Peyer's patch (tissue), 4 donors: ENCODE measurements at places on chromosomes 5 and 9.

DNA sequence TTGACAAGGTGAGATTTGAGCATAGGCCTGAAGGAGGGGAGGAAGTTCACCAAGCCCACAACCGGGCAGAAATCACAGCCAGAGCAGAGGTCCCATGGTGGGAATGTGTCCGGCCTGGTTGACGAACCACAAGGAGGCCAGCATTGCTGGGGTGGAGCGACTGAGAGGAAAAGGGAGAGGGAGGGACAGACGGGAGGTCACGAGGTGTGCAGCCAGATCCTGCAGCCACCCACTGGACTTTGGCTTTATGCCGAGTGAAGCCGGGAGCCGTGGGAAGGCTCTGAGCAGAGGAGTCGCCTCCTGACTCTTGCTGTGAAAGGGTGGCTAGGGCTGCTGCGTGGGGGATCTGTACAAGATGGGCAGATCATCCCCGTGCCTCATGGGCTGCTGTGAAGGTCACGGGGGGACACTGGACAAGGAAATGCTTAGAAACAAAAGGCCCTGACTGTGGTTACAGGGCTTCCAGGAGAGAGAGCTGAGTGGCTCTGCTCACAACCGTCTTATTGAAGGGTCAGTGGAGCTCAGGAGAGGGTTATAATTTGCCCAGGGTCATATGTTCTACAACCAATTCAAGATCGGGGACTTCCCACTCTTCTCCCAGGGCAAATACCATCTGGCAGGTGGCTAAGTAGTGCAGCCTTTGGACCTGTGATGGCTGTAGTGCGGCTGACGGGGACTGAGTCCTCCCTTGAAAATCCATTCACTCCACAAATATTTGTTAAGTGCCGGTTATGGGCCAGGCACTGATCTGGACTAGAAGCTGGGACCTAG lies 15.6 kb upstream of the CD74 start:
- no peak overlapping the region for H3K27ac ChIP-seq
- DNase-seq, result no peak
- H3K4me1 ChIP-seq, result peaks cover 8% of the 10 kb centered on the region
- H3K36me3 ChIP-seq, result no peaks in the 10 kb centered on the region
- H3K4me3 ChIP-seq, result no peak overlapping the region

DNA sequence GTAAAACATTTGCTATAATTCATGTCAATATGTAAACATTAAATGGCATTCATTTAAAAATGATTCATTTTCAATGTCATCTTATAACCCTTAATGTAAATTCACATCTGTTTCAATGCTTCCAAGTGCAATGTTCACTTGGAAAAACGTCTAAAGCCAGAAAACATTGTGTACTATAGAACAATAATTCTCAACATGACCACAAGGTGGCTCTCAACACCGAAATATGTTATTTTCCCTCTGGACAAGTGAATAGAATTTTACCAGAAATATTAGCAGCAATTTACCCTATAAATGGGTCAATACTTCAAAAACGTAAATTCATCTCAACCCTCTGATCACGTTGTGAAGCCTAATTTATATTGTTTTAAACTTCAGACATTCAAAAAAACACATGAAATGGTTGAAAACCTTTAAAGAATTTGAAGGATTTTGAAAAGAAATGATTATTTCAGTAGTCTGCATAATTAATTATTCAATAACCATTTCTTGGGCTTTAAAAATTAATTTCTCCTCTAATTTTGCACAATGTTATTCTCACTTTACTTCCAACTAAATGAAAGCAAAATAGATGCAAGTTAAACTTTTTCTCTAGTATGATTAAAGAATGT lies 11.0 kb downstream of the CDH10 start:
- H3K27me3 ChIP-seq, result no peaks in the 10 kb centered on the region
- H3K36me3 ChIP-seq, result no peaks in the 10 kb centered on the region
- no peaks in the 10 kb centered on the region for H3K4me1 ChIP-seq
- no peak overlapping the region for H3K4me3 ChIP-seq
- DNase-seq, result no peak
- H3K27ac ChIP-seq, result no peak overlapping the region

DNA sequence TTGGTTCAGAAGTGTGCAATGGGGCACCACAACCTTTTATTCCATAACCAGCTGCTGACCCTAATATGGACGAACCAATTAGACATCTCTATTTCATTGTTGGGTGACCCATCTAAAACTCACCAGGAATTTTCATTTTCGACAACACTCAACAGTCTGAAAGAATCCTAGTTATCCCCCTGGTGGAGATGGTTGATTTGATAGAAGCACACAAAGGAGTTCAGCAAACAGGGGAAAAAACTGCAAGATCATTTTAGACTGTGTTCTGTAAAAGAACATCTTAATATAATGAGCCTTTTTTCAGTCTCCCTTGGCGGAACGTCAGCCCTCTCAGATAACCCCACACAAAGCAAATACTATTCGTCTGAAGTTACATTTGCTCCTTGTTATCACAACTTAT lies 367.4 kb downstream of the KIAA0825 start:
- H3K36me3 ChIP-seq, result no peaks in the 10 kb centered on the region
- H3K4me3 ChIP-seq, result no peak overlapping the region
- H3K4me1 ChIP-seq, result no peaks in the 10 kb centered on the region
- H3K27ac ChIP-seq, result no peak overlapping the region

- no peaks in the 10 kb centered on the region for H3K4me1 ChIP-seq
- no peaks in the 10 kb centered on the region for H3K36me3 ChIP-seq
- no peaks in the 10 kb centered on the region for H3K27me3 ChIP-seq
- H3K27ac ChIP-seq, result peak overlapping the region; percentile 96
- peak overlapping the region; percentile 61 for H3K4me3 ChIP-seq
- DNase-seq, result no peak
These were observed 2.3 kb downstream of the ANXA2R start for GRCh38 chr5:43037636-43038495.

- H3K27ac ChIP-seq, result no peak overlapping the region
- H3K27me3 ChIP-seq, result no peaks in the 10 kb centered on the region
- no peak for DNase-seq
- no peaks in the 10 kb centered on the region for H3K36me3 ChIP-seq
- H3K4me3 ChIP-seq, result no peak overlapping the region
These were observed 39.7 kb upstream of the SHC3 start for GRCh38 chr9:89218040-89218928.

GRCh38 chr5:43210570-43210969 lies 18.5 kb downstream of the NIM1K start:
- no peaks in the 10 kb centered on the region for H3K4me1 ChIP-seq
- H3K27me3 ChIP-seq, result no peaks in the 10 kb centered on the region
- DNase-seq, result no peak
- no peak overlapping the region for H3K4me3 ChIP-seq

GRCh38 chr9:21559402-21560280 lies 77.5 kb upstream of the IFNE start:
- peak; percentile 91 for DNase-seq
- H3K36me3 ChIP-seq, result no peaks in the 10 kb centered on the region
- H3K4me3 ChIP-seq, result peak overlapping the region; percentile 97
- peaks cover 7% of the 10 kb centered on the region for H3K4me1 ChIP-seq
- H3K27ac ChIP-seq, result peak overlapping the region; percentile 84
